ENCODE measurements at places on chromosomes 2 and 18.

DNA sequence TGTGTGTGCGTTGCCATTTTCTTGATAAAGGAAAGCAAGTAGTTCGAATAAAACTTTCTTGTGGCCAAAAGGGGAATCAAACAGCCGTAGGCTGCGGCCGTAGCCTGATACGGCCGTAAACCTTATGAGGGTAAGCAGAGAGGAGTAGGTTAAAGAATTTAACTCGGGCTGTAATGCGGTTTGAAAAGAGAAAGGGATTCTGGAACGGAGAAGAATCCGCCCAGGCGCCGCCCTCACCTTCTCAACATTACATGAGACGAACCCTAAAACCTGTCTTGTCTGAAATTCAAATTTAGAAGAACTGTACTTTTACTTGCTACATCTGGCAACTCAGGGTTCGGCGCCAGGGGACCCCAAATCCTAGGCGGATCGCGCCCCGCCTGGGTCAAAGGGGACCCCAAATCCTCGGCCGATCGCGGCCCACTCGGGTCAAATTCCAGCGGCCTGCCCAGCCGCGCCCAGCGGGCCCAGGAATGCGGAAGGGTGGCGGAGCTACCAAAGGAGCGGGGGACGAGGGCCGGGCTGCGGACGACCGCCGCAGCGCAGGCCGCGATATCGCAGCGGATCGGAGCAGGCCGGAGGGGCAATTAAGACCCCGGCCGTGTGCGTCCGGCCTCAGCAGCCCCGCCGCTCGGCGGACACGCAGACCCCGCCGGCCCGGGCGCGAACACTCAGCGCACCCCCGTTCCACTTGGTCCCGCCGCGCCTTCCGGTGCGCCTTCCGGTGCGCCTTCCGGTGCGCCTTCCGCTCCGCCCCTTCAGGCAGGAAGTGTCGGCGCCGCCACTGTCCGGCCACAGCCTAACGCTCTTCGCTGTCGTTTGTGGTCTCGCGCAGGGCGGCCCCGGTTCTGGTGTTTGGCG is at the start of gene MYL12B:
Gene MYL12B (plus strand): TSS at position 761 of the 861 bp plus-strand sequence. CDS start 10,766 bp downstream, outside the sequence.
- DNase-seq: peak; percentile 60

DNA sequence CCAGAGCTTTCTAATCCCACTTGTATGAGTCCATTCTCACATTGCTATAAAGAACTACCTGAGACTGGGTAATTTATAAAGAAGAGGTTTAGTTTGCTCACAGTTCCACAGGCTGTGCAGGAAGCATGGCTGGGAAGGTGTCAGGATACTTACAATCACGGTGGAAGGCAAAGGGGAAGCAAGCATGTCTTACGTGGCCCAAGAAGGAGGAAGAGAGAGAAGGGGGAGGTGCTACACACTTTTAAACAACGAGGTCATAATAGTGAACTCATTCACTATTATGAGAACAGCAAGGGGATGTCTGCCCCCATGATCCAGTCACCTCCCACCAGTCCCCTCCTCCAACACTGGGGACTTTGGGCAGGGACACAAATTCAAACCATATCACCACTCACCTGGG is 67.8 kb downstream of the TTC32 start:
- DNase-seq: no peak

DNA sequence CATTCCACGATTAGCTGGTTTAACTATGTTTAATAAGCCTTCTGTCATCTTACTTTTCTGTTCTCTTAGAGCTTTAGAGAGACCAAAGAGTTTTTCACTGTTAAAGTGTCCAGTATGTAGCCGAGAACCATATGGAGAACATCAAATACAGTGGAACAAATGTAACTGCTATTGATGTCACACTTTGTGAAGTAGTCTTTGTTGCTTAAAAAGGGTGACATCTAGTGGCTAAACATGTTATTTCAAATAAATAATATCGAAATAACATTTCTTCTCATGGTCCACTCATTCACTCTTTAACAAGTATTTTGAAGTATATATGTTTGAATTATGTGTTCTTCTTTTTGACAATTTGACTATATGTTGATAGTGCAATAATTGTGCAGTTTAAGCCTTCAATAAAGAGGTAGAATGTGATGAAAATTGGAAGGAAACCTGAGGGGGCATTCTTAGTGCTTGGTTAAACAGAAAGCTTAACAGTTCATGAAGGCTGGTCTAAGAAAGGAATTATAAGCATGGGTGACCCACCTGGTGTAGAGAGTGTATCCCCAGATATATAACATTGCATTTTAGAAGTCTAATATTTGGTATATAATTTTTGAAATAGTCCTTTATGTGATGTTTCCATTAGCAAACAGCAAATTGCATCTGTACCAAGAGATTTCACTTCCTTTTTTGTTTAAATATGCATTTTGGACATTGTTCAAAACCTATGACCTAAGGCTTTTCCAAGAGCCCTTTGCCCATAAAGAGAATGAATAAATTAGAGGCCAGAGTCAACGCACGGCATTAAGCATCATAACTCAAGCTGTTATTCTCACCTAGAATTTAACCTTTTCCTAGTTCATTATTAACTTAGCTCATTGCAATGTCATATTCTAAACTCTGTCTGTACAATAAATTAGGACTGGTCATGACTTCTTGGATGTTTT is 112.1 kb downstream of the KYNU start:
- DNase-seq: no peak

DNA sequence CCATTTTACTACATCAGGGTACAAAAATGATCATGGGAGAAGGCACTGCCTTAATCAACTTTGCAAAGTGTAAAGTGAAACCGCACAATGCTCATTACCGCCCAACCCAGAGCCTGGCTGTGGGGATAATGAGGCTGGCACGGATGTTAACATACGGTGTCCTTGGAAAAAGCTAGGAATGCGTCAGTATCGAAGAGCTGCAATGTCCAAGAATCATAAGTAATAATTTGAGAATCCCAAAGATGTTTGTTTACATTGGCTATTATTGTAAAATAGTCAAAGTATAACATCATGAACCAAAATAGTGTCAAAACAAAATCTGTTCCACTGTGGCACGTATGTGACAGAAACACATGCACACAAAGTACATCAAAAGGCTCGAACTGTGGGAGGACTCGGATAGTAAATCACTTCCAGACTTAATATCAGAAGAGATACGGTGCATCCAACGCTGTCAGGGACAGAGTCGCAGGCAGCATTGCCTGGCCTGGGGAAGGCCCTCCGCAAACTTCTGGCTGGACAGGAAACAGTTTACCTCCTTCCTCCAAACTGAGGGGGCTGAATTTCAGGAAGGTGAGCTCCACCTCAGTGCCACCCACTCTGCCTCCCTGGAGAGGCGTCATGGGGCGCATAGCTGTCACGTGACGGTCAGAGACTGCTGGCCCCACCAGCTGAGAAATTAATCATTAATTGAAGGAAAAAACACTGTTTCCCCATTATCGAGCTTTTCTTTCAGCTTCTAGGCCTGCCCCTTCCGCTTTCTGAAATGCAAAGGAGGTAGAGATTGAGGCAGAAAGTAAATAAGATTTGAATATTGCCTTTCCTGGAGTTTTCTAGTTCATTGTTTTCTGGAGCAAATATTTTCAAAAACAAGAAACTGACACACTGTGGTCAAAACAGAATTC is 1.8 kb upstream of the ID2 start:
- no peak for DNase-seq

DNA sequence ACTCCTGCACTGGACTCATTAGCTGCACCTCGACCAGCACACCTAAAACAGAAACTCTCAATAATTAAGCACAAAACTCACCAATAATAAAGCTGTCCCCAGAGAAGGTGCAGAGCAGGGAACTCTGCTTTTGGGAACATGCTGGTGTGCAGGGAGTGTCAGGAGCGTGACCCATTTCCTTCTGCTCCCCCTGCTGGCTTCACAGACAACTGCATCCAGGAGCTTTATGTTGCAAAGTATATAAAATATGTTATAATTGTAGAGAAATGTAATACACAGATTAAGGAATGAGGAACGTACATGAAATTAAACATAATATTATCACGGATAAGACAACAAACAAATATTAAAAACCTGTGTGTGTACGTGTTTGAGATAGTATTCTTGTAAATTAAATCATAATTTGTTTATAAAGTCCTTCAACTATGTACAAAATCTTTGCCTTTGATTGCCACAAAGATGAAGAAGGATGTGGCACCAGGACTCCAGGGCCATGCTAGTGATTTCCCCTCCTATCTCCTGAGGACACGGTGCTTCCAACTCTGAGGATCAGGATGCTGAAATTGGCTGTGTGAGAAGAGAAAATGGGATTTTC is 68.6 kb upstream of the MAL start:
- DNase-seq: no peak

- DNase-seq: no peak
Measured at GRCh38 chr18:56479841-56480240, 158.6 kb downstream of the TXNL1 start.

DNA sequence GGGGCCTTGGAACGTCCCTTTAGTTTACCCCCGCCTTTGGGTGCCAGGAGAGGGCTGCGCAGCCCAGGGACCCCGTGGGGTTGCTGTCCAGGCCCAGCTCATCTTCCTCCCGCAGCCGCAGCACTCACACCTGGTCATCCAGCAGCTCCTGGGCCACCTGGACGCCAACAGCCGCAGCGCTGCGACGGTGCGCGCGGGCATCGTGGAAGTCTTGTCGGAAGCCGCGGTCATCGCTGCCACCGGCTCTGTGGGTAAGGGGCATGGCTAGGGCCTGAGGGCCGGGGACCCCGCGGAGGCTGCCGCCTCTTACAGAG is 37.2 kb downstream of the POMC start:
- no peak for DNase-seq
